ENCODE measurements at places on chromosomes 3 and 15. TPM values are rescaled to one million over a fixed set of nuclear protein-coding genes. Genes with fewer than 3 reads are reported as not detected.

MME gene
- total RNA-seq: 42.0 TPM

GOLGA8J gene
- not detected for total RNA-seq

SCAANT1 gene
- total RNA-seq: not detected

CELF6 gene
- total RNA-seq: 0.23 TPM

SLC28A2 gene
- total RNA-seq: not detected

SIAH2 gene
- 45.1 TPM for total RNA-seq

ZNF662 gene
- total RNA-seq: 2.3 TPM

SLC24A1 gene
- total RNA-seq: 4.8 TPM

TMC3 gene
- 0.20 TPM for total RNA-seq

SYNPR gene
- total RNA-seq: not detected

RTP1 gene
- total RNA-seq: not detected

PEX5L gene
- total RNA-seq: 5.6 TPM

CPN2 gene
- total RNA-seq: not detected

ATP8B4 gene
- 1.7 TPM for total RNA-seq

SLC12A1 gene
- total RNA-seq: not detected

PLAAT1 gene
- not detected for total RNA-seq

ZKSCAN7 gene
- total RNA-seq: 4.8 TPM

TBC1D5 gene
- total RNA-seq: 80.4 TPM

MASP1 gene
- 1.7 TPM for total RNA-seq

GHSR gene
- not detected for total RNA-seq

ATP2B2 gene
- not detected for total RNA-seq

CFAP44 gene
- 4.2 TPM for total RNA-seq

FBXW12 gene
- total RNA-seq: not detected

MYZAP gene
- total RNA-seq: 0.07 TPM

GPR87 gene
- not detected for total RNA-seq

IL17RB gene
- under 0.01 TPM for total RNA-seq

CLRN1 gene
- not detected for total RNA-seq

PROK2 gene
- total RNA-seq: not detected

SOX2 gene
- total RNA-seq: 0.63 TPM

RARB gene
- 10.2 TPM for total RNA-seq

ACKR4 gene
- 24.0 TPM for total RNA-seq

BFSP2 gene
- total RNA-seq: not detected

MCF2L2 gene
- total RNA-seq: 0.33 TPM

KLHL6 gene
- under 0.01 TPM for total RNA-seq

CCR9 gene
- not detected for total RNA-seq

TMEM40 gene
- not detected for total RNA-seq

SAMMSON gene
- total RNA-seq: not detected

SSUH2 gene
- total RNA-seq: not detected

HTR3E gene
- not detected for total RNA-seq

All from smooth muscle cell of the pulmonary artery (primary cell).